ENCODE measurements at places on chromosomes 3 and 15. TPM values are rescaled to one million over a fixed set of nuclear protein-coding genes. Genes with fewer than 3 reads are reported as not detected.

DNA sequence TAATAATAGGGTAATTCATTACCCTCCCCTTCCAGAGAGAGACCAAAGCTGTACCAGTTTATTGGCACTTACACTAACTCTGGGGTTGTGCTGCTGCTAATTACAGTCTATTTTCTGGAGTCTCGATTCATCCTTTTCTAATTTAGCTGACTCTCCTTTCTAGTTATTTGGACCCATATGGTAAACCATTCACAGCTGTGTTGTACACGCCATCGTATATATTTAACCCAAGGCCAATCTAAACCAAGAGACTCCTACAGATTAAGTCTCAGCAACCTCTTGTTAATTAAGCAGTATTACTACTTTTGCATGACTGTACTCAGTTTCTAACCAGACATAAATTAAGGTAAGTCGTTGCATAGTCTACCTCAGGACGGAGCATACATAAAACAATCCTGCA lies 22.5 kb downstream of the ANXA2 start:
- DNase-seq = no peak

GRCh38 chr3:12185172-12185710 lies 26.5 kb upstream of the TIMP4 start:
- no peak for DNase-seq

NTRK3 gene
- 1.6 TPM for total RNA-seq

- DNase-seq = no peak
Observed at GRCh38 chr15:34275154-34275553, 50.3 kb downstream of the EMC4 start.

AEN gene
- total RNA-seq = 10.3 TPM

GRCh38 chr3:113035387-113035982 lies 44.7 kb downstream of the GTPBP8 start:
- DNase-seq = no peak

GRCh38 chr3:186166491-186167288 lies 57.8 kb upstream of the ETV5 start:
- no peak for DNase-seq

PLA2G4B gene
- 3.8 TPM for total RNA-seq

CLRN1 gene
- total RNA-seq = not detected

EPHA3 gene
- 3.5 TPM for total RNA-seq

DNA sequence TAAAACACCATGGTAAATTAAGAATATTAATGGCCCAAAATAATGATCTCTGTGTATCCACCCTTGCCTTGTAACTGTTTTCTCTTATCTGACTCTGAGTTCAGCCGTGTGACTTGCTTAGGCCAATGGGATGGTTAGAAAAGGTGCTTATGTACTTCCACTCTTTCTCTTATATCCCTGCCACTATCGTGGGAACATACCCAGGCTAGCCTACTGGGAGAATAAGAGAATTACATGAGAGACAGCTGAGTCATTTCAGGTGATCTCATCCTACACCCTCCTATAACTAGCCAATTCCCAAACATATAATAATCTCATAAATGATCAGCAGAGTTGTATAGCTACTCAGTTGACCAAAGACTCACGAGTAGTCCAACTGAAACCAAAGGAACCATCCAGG lies 98.3 kb upstream of the ABI3BP start:
- no peak for DNase-seq

ACOX2 gene
- 37.2 TPM for total RNA-seq

DNA sequence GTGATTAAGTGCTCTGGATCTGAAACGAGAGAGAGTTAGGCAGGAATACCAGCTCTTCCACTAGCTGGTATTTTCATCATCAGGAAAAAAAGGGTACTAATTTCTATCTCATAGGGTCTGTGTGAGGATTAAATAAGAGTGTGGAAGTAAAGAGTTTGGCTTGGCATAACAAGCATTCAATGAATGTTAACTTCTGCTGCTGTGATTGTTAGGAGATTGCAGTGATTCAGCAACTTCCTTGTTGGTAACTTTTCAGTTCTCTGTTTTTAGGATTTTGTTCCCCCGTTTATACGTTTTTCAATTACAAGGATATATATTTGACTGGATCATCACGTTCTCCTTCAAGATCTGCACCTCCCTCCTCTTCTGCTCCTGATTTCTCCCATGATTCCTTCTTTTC lies 65.9 kb upstream of the MYO5C start:
- DNase-seq = no peak

All from left ventricle myocardium inferior (tissue), 1 donor.